COLO829 (cell line): ENCODE measurements at places on chromosomes 2 and 18.

GRCh38 chr18:37361335-37362157 is 204.1 kb downstream of the CELF4 start:
- DNase-seq, result no peak

DNA sequence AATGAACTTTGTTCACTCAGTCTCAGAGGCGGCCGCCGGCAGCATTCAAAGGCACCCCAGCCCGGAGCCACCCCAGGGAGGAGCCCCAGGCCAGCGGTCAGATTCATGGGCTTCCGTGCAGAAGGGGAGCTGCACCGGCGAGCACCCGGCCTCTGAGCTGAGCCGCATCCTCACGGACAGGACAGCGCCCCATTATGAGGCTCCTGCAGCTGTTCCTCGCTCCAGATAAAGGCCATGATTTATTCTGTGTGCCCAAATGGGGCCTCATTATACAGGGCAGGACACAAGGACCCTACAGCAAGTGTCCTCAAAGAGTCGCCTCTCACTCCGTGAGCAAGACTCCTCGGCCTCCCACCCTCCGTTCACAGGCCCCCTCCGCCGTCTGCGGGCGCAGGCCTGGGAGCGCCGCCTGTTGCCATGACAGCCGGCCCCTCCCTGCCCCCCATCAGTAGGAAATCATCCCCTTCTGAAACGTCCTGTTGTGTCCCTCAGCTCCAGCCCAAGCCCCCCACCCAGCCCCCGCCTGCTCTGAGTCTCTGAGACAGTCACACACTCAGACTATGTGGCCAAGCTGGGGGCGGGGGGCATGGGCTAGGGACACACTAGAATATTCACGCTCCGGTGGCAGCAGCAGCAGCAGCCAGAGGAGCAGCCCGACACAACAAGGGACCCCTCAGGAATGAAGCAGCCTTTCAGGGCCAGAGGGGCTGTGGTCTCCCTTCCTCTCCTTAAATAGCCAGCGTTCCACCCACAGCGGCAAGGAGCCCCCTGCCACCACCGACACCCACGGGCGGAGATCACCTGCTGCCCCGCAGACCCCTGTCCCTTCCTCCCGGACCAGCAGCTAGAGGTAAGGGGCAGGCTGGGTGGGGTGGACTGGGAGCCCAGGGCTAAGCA is at the start of gene GPR17:
GPR17 (plus strand) TSS at position 759 of the 897 bp plus-strand sequence. CDS start 4,583 bp downstream, outside the sequence.
- DNase-seq, result no peak

DNA sequence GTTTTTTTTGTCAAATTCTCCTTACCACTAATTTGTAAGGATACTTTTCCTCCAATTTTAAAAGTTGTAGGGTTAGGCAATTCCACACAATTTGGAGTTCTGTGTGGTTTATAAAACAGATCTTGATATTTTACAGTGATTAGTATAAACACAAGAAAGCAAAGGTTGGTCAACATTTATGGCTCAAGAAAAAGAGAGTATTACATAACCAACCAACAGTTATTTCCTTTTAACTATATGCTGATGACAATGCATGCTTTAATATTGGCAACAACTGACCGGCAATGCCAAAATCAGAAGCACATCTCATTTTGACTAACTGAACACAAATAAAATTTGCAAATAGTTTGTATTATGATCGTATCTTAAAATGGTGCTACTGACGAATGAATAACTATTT is 137.2 kb downstream of the CDH2 start:
- no peak for DNase-seq

DNA sequence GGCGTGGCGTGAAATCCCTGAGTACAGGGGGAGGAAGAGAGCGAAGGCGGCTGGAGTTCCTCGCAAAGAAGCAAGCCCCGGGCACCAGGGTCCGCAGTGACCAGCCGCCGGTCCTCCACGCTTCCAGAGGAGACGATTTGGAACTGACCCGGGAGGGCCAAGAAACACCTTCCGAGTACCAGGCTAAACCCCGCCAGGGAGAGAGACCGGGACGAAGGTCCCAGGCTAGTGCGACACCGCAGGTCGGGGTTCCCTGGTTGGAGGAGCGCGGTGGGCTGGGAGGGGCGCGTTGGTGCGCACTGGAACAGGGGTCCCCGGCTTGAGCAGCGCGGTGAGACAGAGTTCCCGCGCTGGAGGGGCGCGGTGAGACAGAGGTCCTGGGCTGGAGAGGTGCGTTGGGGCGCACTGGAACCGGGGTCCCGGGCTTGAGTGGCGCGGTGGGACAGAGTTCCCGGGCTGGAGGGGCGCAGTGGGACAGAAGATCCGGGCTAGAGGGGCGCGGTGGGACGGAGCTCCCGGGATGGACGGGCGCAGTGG is 901 bp downstream of the WDFY1 start:
- no peak for DNase-seq

GRCh38 chr2:61898810-61899209 is 6.7 kb upstream of the COMMD1 start:
- DNase-seq, result no peak

DNA sequence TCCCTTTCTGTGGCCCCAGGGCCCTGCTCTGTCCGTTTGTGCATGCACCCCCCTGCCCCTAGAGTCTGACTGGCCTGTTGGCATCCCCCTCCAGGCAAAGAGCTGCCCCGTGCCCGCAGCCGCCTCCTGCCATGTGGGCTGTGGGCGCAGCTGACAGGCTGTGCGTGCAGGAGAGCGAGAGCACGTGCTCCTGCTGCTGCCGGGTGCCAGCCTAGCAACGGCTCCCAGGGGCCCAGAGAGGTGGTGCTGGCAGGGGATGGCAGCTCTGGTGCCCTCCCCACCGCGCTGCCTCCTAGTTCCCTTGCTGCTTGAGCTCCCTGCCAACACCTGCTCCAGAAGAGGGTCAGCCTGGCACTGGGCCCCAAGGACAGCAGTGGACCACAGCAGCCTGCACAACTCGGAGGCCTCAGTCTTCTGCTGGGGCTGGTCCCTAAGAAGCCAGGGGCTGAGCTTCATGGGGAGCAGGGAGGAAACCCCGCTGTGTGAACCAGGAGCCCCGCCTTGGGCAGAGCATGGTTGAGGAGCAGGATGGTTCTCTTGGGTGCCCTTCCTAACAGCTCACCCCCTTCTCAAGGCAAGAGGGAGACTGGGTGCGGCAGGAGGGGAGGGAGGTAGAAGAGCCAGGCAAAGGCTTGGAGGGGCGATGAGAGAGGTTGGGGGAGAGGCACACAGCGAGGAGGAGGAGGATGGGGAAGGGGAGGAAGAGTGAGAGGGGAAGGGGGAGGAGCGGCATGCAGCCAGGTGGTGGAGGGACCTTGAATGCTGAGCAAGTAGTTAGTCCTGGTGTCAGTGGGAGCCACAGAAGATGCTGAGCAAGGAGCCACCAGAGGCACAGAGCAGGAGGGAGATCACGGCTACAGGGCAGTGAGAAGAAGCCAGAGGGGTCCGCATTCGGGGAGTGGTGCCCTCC is 23.8 kb upstream of the PTMA start:
- no peak for DNase-seq

DNA sequence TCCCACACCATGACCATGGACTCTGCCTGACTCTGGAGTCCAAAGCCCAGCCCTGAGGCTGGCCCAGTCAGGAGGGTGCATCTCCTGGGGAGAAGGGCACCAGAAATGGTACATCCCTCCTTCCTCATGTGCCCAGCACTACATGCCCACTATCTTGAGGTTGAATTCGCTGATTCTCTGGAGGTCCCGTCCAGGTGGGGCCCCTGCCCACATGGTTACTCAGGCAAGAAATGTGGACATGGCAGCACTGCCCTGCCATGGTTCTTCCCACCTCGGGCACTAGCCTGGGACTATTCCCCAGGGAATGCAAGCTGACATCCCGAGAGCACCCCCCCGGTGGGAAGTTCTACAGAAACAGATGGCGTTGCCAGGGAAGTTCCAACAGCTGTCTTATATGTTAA is 15.3 kb upstream of the HES6 start:
- no peak for DNase-seq

GRCh38 chr2:239499726-239500573 is 99.1 kb upstream of the HDAC4 start:
- no peak for DNase-seq
